ENCODE measurements at places on chromosomes 5 and 9.

- no peak for DNase-seq
Measured at GRCh38 chr5:53607886-53608285, 47.4 kb downstream of the NDUFS4 start.

DNA sequence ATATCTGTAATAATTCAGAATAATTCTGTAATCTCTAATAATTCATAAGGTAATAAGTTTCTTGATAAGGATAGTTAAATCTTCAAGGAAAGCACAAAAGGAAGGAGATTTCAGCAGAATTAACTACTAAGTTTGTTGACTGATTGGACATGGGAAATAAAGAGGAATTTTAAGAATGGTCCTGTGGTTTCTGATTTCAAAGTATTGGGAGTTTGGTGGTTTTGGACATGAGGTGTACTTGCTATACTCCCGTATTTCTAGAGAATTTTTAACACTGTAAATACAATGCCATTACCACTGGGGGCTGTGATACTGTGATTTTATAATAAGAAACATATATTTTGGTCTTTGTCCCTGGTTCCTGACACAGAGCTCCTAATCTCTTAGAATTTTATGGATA is 123.9 kb downstream of the UNC13B start:
- DNase-seq, result no peak

GRCh38 chr9:96203867-96204501 is 98.0 kb downstream of the HSD17B3 start:
- DNase-seq, result peak; percentile 84

DNA sequence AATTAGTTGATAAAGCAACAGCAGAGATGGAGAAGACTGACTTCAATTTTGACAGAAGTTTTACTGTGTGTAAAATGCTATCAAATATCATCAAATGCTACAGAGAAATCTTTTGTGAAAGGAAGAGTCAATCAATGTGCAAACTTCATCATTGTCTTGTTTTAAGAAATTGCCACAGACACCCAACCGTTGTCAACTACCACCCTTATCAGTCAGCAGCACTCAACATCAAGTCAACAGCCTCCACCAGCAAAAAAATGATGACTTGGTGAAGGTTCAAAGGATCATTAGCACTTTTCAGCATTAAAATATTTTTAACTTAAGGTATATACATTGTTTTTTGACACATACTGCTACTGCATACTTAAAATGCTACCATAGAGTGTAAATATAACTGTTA is 888.8 kb downstream of the CDH18 start:
- DNase-seq, result no peak

GRCh38 chr5:177354711-177355110 is 3.0 kb upstream of the RGS14 start:
- DNase-seq, result no peak

DNA sequence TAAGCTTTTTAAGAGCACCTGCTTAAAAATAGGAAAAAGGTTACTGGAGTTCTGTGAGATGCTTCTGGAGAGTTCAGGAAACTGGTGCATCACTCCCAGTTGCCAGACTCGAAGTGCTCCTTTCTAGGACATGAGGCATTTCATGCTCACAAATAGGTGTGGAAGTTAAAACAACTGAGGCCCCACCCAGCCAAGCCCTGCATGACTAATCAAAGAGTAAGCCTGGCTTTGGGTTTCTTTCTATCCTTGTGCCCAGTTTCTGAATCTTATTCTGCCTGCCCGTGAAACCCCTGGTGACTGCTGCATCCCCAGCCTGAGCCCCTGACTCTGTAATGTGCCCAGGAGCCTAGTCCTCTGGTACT is 7.7 kb downstream of the SPINK9 start:
- no peak for DNase-seq

DNA sequence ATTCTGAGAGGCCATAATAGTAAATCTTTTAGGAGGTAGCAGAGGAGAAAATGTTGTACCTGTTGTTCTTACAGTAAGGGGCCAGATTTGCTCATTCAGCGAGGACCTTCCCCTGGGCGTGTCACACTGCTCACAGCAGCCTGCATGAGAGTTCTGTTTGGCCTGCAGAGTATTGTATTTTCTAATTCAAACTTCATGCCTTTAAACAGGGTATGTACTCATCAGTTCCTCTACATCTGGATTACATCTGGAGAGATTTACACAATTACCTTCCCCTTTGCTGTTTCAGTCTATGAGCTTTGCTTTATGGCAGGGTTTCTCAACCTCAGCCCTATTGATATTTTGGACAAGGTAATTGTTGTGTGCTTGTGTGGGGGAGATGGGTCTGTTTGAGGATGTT is 170.9 kb upstream of the STK32A start:
- DNase-seq, result no peak

- no peak for DNase-seq
Measured at GRCh38 chr5:111135946-111136345, 43.8 kb downstream of the WDR36 start.

Data from NCI-H446 treated with DMSO at 0.1 percent for 48 hours (cell line).